ENCODE measurements at places on chromosomes 4 and X.

GRCh38 chr4:125849869-125850268 lies 535.1 kb downstream of the FAT4 start:
- DNase-seq, result no peak

DNA sequence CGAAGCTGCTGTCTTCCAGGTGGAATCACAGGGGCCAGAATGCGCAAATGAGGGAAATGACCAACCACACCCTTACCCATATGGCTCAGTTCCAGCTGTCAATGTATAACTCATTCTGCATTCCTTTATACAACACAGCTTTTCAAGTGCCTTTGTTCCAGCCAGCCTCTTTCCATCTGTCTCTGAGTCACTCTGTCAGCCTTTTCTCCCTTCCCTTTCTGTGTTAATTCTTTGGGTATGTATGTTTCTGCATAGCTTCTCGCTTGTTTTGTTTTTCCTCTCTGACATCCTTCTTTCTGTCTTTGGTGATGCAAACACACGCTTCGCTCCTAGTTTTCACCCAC lies 54.5 kb downstream of the RS1 start:
- DNase-seq, result no peak

- no peak for DNase-seq
Observed at GRCh38 chr4:80144676-80145470, 52.4 kb upstream of the PRDM8 start.

GRCh38 chr4:152247271-152247975 lies 288.5 kb downstream of the FBXW7 start:
- DNase-seq, result no peak

GRCh38 chr4:174505892-174506291 lies 16.4 kb downstream of the HPGD start:
- DNase-seq, result no peak

GRCh38 chr4:12579172-12579571 lies 905.0 kb downstream of the RAB28 start:
- no peak for DNase-seq

DNA sequence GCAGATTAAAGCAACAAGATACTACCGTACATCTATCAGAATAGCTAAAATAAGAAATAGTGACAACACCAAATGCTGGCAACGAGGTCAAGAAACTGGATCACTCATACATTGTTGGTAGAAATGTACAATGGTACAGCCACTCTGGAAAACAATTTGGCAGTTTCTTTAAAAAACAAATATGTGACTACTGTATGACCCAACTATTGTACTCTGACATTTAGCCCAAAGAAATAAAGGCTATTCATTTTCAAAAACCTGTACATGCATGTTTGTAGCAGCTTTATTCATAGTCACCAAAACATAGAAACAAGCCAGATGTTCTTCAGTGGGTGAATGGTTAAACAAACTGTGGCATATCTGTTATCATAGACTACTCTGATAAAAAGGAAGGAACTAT lies 8.2 kb downstream of the CLCN3 start:
- no peak for DNase-seq

- no peak for DNase-seq
Observed at GRCh38 chr4:110823251-110823650, 200.4 kb upstream of the PITX2 start.

- DNase-seq, result no peak
Observed at GRCh38 chr4:53986062-53986461, 78.3 kb downstream of the CHIC2 start.

DNA sequence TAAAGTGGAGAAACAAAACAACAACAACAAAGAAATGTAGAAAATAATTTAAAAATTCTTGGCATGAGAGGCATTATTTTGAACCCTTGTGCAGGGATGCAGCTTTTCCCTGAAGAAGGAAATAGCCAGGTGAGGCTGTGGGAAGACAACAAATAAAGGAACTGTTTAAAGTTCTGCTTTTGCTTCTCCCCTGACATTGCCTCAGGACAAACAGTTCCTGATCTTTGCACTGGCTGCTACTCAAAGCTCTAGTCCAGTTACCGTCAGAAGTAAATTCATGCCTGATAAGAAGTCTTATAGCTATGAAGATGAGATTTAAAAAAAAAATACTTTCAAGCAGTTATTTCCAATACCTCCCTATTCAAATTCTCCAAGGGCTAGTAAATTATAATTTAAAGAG lies 233.8 kb downstream of the IL15 start:
- DNase-seq, result no peak

DNA sequence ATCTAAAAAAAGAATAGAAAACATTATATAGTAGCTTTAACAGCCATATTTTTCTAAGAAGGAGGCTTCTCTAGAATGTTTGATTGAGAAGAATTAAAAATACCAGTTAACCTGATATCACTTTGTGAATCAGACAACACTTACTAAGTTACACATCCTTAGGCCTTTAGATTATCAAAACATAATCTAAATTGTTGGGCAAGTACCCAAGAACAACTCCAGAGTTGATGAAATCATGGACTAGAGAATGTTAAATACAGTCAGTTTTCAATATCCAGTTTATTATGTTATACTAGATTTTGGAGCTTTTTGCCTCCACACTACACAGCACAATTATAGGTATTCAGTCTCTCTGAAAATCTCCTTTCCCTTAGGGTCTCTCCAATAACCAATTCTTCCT lies 39.6 kb downstream of the ARL13A start:
- DNase-seq, result no peak

DNA sequence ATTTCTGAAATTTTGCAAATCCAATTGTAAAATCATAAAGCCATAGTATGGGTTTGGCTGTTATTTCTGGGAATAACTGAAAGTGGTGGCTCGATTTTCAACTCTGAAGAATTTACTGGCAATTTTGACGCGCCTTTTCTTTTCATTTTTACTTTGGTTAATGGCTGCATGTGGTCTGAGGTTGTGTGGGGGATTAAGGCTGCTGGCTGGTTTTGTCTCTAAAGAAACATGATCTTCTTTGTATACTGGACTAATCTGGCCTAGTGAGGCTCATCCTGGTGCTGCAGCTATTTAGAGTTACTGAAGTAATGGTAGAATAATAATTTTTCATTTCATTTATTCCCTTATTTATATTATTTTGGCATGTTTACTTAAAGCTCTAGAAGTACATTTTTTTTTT lies 164.0 kb downstream of the RNF150 start:
- DNase-seq, result no peak

DNA sequence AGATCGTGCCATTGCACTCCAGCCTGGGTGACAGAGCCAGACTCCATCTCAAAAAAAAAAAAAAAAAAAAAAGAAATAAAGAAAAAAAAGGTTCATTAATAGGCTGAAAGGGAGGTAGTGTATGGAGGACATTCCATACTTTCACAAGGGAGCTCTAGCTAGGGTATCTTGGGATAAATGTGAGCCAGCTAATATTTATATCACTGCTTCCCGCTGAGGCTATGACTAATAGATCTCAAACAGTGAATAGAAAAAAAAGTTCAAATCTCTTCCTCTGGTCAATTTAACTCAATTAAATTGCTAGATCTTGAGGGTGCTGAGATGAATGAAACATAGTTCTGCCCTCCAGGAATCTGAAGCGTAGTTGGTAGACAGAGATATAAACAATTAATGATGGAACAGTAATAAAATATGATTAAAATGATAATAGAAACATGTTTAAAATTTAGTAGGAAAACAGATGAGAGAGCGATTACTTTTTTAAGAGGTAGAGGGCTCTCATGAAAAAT lies 55.7 kb upstream of the SHISA3 start:
- no peak for DNase-seq

GRCh38 chrX:14013054-14013453 lies 16.6 kb downstream of the GEMIN8 start:
- no peak for DNase-seq

GRCh38 chr4:72953571-72953970 lies 115.9 kb downstream of the COX18 start:
- DNase-seq, result no peak

GRCh38 chr4:3819210-3819919 lies 53.2 kb downstream of the ADRA2C start:
- DNase-seq, result no peak

DNA sequence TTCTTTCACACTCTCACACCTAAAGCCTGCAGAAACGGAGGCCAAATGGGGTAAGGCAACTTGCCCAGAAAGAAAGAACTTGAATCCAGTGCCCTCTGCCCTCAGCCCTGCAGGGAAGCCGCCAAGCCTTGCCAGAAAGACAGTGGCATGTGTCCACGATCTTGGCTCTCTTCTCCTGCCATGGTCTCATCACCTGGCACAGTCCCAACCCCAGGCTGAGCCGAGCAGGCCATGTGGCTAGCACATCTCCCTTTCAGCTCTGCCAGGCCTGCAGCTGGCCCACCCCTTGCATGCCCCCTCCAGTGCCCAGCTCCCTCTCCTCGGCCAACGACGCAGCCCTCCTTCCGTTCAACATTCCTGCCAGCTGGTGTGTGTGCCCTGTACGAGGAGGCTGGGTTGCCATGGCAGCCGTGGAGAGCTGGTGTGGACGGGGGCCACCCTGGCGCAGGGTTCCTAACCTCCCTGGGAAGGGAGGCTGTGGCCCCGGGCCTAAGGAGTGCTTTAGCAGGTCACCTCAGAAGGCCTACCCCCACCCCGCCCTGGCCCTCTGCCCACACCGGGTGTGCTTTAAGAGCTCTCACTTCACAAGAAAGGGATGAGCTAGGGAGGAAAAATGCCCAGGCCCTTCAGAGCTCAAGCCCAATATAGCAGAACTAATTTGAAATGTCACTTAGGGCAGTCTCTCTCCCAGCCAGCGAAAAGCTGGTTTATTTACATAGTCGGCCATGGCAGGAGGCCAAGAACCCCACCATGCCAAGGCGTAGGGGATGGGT lies 73.0 kb upstream of the PJA1 start:
- DNase-seq, result no peak

DNA sequence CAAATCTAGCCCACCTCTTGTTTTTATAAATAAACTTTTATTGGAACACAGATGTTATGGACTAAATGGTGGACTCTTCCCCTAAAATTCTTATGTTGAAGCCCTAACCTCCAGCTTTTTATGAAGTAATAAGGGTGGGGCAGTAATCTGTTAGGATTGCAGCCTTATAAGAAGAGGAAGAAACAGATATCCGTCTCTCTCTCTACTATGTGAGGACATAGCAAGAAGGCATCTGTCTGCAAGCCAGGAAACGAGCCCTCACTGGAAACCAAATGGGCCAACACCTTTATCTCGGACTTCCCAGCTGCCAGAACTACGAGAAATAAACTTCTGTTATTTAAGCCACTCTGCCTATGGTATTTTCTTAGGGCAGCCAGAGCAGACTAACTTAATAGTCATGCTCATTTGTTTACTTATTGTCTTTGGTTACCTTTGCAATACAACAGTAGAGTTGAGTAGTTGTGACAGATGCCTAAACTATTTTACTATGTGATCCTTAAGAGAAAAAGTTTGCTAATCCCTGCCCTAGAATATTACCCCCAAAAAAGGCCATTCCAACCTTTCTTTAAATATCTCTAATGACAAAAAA lies 67.4 kb downstream of the MANBA start:
- no peak for DNase-seq

- no peak for DNase-seq
Observed at GRCh38 chr4:31298737-31299136, 578.6 kb downstream of the PCDH7 start.

GRCh38 chr4:189204616-189205015 lies 736.1 kb upstream of the FRG1 start:
- no peak for DNase-seq

- DNase-seq, result no peak
Observed at GRCh38 chr4:38030023-38030422, 69.8 kb downstream of the PTTG2 start.

- peak; percentile 61 for DNase-seq
Observed at GRCh38 chr4:88158489-88159228, at the start of gene ABCG2. Gene ABCG2 (minus strand): TSS chr4:88158639. CDS start chr4:88139995, 18,644 bp downstream.

DNA sequence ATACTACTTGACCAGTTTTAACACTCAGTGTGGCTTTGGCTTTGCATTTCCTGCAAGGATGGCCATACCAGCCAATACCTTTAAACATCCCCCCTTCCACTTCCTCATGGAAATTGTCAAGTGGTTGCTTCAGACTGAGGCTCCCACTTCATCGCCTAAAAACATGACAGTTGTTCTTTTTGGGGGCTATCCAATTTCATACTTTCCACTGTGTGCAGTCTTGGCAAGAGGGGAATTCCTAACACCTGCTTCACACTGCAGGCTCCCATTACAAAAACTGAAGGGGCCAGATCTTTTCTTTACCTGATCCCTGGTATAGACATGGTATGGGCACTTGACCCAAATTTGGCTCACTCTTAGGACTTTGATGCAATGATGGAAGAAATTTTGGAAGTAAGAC lies 28.5 kb upstream of the TSR2 start:
- no peak for DNase-seq

DNA sequence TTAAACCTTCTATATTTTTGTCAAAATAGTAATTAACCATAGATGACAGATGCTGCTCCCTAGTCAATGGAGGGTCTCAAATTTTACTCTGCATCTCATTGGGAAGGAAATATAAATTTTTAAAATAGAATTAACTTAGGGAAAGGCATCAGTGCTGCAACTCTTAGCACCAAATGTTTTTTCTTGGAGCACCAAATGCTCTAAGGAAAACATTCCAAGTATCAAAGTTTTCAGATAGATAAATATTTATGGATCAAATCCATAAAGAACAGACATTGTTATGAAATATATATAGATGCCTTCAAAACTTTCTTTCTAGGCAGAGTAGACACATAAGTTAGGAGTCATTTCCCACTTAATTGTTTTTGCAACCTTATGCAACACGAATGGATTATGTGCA lies 168.7 kb downstream of the ANTXR2 start:
- no peak for DNase-seq

DNA sequence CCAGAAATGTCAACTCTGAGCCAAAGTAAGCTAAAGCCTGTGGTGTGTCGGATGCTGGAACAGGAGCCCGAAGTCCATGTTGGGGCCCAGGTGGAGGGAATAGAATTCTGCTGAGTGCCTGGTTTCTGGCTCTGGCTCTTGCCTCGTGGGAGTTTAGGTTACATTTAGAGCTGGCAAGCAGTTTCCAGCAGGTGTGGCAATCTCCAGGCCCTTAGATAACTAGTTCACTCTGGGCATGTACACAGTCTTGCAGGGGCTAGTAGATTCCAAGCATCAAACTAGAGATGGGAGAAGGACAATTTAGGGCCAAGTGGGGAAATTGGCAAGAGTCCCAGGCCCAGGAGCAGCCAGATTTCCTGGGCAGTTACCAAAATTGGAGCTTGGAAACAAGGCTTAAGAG lies 56.3 kb upstream of the STOX2 start:
- DNase-seq, result no peak

DNA sequence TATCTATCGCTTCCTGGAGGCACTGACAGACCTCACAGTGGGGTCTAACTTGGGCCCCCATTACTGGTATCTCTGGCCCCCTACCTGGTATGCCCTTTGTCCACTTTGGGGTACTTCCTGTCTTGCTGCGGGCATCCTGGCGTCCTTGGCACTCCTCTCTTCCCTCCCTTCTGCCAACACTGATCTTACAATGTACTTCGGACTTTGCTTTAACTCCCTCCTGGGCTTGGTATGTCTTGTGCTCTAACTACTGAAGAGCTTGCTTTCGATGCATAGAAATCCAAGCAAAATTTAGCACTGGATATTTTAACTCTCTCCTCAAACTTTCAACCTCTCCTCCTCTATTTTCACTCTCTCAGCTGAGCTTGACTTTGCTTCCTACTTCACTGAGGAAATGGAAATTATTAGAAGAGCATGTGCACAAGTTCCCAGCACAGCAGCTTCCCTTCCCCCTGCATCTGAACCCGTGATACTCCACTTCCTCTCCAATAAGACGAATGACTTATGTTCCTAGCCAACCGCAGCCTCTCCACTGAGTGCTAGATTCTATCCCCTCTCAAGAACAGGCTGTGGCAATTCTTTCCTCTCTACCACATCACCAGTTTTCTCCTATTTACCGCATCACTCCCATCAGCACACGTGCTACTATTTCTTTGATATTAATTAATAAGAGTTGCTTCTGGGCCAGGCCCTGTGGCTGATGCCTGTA lies 52.9 kb downstream of the SUPT20HL2 start:
- no peak for DNase-seq

GRCh38 chr4:164890691-164891090 lies 13.7 kb downstream of the APELA start:
- no peak for DNase-seq

All from D341Med (cell line).